ENCODE measurements at places on chromosomes 2 and 18.

DNA sequence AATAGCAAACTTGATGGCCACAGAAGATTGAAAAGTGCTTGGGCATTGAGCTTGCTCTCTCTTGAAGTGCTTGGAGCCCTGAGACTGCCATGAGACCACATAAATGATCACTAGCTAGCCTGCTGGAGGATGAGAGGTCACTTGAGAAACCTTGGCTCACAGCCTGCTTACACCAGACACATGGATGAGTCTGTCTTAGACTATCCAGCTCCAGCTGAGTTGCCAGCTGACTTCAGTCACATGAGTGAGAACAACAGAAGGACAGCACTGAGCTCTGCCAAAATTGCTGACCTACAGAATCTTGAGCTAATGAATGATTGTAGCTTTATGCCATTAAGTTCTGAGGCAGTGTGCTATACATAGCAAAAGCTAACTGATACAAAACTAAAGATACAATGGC is 18.1 kb downstream of the NABP1 start:
- DNase-seq: peak; percentile 70

DNA sequence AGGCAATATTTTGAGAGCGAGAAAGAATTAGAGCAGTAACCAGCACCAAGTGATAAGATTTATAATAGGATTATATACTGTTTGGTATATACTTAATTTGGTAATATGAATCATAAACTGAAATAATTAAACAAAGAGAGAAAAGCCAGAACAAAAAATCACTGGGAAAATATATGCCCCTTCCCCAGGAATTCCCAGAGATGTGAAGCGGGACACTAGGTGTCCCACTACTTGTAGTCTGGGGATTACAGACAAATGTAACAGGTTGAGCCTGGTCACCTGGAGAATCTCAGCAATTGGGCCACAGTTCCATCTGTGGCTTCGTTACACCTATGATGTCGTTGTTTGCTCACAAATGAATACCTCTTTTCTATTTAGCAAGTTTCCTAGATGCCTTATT is 256.1 kb upstream of the CHAC2 start:
- DNase-seq: no peak

GRCh38 chr18:64330931-64331330 is 182.0 kb upstream of the LINC00305 start:
- DNase-seq: no peak

DNA sequence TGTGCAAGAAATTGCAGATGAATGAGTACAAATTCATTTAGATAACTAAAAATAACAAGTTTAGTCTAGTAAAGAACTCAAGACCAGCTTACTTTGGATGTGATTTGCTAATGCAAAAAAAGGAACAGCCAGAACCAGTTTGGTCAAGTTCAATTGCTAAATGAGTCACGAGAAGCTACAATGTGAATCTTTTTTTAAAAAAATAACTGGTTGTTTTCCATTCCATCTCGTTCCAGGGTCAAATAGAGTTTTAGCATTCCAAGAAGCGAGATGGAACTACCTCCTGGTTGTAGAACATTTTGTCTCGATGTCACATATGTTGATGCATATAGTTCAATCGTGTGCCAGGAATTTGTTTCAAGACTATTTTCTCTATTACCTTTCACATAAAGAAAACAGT is 65.0 kb upstream of the IKZF2 start:
- DNase-seq: no peak

GRCh38 chr2:201715459-201715858 is 17.0 kb upstream of the MPP4 start:
- DNase-seq: no peak

DNA sequence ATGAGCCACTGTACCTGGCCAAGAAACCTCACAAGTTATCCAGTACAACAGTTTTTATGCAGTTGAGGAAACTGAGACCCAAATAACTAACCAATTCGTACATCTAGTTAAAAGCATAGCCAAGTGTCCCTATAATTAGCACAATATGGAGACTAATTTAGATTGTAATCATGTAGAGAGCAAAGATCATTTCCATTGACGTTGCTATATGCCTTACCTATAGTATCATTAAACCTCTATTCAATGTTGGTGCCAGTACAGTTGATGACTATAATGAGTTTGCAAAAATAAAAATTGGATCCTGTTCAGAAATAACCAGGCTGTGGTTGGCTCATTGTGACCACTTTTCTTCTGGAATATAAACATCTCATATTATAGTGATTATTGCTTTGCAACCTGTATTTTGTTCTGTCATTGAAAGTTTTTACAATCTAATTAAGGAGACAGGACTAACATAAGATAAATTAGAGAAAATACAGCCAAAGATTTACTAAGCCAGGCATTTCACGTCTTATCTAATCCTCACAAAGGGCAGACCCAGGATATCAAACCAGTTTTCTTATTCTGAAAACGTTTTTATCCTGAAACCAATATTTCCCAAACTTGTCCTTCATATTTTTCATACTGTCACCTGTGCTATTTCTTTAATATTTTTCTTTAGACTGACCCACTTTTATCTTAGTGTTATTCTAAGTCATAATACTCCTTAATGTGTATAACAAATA is 130.0 kb upstream of the STON1 start:
- DNase-seq: no peak

DNA sequence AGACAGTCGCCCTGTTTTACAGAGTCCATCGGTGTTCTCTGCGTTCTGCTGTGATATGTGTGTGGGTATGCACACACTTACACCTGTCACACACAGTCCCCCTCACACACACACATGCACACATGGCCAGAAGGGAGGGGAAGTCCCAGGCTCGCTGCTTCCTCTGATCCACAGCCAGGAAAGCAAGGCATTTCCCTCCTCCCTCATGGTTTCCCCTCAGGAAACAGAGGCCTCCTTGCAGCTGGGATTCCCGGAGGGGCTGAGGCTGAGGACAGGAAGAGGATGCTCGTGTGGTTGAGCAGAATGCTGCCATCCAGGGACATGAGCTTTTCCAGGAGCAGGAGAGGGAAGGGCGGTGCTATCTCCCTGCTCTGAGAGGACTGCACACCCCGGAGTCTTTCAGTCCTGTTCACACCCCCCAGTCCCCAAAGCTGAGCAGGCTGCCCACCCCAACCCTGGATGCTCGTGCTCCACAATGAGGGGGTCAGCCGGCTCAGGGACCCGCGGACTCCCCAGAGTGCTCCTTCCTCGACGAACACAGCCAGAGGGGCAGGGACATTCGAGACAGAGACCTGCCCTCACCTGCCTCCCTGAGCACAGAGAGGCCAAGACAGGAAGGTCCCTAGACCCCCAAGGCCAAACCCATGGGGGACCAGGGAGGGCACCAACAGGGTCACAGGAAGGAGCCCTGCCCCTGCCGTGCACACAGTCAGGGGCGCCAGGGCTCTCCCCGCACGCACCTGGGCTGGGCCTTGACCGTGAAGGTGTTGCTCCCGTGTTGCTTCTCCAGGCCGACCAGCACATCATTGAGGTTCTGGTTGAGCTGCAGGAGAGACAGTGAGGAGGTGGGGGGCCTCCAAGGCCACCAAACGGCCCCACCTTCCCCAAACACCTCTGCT is 45.3 kb downstream of the BIN1 start:
- DNase-seq: peak; percentile 62

DNA sequence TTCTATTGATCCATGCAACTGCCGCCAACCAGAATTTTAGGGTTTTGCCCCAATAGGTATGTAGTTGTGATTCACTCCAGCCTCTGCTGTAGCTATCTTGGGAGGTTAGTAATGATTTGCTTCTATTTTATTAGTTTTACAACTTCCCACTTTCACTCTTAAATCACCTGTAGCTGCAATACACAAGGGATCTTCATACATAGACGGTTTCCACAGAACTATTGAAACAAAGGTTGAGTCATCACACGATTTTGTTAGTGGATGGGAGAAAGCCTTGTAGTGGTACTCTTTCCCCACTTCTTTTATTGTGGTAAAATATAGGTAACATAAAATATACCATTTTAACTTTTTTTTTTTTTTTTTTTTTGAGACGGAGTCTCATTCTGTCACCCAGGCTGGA is 104.2 kb upstream of the SPRED2 start:
- no peak for DNase-seq

DNA sequence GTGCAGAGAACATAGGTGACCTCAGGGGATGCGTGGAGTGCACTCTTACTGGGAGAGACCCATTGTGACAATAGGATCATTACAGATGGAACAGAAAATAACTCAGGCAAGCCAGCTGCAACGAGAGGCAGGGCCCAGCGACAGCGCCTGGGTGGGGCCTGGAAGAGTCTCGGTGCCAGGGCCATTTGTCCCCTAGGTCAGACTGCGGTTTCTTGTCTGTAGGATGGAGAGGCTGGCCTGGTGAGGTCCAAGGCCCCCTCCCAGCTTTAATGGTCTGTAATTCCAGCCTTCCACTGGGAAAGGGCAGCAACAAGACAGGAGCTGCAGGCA is 208.6 kb upstream of the APCDD1 start:
- DNase-seq: peak; percentile 43

- DNase-seq: no peak
Measured at GRCh38 chr2:72527424-72527823, 298.4 kb downstream of the EXOC6B start.

- DNase-seq: no peak
Measured at GRCh38 chr18:55416791-55417190, 171.2 kb downstream of the TCF4 start.

- DNase-seq: no peak
Measured at GRCh38 chr2:84519332-84519957, 3.1 kb downstream of the DNAH6 start.

DNA sequence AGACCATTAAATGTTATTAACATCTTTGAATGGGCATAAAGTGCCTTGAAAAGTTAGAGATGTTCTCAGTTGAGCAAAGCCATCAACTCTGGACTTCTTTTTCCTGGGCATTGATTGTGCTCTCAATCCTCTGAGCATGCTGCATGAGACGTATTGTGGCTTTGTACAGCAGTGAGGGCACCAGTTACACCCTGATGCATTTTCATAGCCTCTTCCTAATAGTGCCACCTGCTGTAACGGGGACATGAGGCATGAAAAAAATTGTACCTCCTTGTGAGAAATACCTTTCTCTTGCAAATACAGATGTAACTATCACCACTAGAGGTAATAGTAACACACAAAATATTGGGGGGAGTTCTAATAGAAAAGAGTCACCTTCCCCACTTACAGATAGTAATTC is 697.5 kb downstream of the TMEM182 start:
- no peak for DNase-seq

GRCh38 chr2:83850071-83850725 is 608.9 kb downstream of the SUCLG1 start:
- no peak for DNase-seq

GRCh38 chr2:185215497-185215896 is 523.1 kb upstream of the FSIP2 start:
- no peak for DNase-seq

DNA sequence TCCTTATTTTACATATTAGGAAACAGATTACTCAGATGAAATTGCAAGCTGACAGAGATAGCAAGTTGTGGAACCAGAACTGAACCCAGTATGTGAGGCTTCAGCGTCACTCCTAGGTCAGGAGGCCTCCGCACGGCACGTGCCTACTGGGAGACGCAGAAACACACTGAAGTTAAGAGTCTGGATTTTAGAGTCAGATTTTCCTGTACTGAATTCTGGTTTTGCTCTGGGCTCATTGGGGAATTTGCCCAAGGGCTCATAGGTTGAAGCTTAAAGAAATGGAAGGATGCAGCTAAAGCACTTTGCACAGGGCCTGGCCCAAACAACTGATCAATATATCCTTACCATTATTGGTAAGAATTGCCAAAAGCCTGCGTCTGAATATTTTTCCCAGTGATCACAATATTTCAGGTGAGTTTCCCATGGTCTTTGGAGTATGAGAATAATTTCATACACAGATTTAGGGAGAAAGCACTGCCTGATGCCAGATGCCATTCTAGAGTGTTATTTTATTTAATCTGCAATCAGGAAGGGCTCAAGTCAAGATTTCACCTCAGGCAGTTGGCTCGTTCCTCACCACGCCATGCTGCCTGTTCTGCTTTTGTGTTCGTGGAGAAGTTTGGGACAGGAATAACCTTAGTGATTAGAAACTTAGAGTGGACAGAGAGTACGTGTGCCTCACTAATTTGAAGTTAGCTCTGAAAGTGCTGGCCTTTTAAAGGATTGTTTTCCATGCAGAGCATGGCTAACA is 331.9 kb downstream of the MYCN start:
- DNase-seq: no peak

DNA sequence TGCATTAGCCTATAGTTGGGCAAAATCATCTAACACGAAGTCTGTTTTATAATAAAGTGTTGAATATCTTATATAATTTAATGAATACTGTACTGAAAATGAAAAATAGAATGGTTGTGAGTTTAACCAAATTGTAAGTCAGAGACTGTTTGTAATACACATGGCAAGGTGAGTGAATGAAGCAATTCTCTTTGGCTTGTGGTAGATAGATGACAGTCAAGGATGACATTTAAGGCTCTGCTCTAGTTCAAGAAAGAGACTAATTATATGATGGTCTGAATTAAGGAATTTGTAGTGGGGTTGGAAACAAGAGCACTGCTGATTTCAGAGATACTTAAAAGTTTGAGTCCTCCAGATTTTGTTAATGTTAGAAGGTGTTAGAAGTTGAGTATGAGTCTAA is 207.7 kb downstream of the MCFD2 start:
- no peak for DNase-seq

DNA sequence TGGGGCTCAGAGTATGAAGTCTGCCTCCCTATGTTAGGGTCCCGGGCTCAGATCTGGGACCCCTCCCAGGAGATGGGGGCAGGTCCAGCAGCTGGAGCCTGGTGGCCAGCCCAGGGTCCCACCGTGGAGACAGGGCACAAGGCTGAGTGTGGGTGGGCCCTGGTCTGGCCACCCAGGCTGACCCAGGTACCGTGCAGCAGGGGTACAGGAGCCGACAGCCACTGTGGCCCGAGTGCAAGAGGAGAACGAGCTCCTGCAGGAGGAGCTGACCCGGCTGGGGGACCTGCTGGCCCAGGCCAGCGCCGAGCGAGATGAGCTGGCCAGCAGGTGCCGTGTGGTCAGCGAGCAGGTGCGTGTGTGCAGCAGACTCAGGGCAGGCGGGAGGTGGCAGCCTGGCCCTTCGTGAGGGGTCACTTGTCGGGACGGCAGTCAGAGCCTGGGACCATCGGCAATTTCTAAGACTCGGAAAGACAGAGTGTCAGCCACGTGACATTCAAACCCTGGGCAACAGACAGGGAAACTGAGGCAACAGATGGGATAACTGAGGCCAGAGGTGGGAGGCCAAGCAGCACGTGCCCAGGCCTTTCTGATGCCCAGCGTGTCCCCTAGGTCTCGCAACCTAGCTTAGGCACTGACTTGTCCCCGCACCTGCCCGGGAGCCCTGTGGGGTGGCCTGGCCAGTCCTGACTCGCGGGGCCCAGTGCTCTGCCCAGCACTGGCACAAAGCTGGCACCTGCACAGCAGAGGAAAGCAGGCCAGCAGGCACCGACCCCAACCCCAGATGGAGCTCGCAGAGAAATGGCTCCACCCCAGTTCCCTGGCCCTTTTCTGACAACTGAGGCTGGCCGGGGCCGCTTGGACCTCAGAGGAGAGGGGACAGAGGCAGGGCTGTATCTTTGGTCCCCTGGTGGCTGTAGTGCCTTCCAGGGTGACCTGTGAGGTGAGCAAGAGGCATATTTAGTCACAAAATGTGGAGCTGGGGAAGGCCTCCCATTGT is 13.9 kb downstream of the CROCC2 start:
- DNase-seq: peak; percentile 15
